Activated CD4-positive, alpha-beta T cell treated with anti-CD3 and anti-CD28 coated beads, Interleukin-2, amount 10 ng/mL, durations not matched to agents 7 days and 5 days (primary cell): ENCODE measurements at places on chromosomes 16 and 17. TPM values are rescaled to one million over a fixed set of nuclear protein-coding genes. Genes with fewer than 3 reads are reported as not detected.

DNA sequence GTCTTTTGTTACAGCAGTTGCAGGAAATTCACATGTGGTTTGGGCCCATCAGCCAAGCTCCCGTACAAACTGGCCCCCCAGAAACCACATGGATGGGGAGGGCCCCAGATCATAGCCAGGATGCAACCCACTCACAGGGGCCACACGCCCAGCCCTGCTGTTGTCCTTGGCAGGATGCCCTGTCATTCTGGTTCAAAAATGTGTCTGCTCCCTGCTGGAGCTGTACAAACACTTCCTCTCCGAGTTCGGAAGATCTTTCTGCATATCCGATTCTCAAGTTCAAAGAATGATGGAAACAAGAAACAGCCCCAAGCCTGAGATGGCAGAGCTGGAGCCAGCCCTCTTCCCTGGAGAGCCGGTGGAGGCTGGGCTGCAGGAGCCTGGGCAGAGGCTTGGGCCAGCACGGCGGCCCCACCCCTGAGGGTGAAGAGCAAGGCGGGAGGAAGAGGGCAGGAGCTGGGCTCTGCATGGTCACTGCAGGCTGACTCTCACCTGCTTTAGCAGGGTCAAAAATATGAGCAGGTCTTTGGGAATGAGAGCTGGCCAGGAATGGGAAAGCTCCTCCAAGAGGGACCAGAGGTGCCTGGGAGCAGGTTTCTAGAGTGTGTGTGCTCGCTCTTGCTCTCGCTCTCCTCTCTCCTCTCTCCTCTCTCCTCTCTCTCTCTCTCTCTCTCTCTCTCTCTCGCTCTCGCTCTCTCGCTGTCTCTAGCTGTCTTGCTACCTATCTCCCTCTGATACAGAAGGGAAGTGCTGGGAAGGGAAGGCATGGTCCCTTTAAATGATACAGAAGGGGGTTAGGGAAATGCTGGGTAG, 34.7 kb upstream of the ENPP7 start:
- H3K36me3 ChIP-seq = no peaks in the 10 kb centered on the region
- H3K27ac ChIP-seq = no peak overlapping the region
- no peak for DNase-seq
- H3K4me1 ChIP-seq = no peaks in the 10 kb centered on the region

DNA sequence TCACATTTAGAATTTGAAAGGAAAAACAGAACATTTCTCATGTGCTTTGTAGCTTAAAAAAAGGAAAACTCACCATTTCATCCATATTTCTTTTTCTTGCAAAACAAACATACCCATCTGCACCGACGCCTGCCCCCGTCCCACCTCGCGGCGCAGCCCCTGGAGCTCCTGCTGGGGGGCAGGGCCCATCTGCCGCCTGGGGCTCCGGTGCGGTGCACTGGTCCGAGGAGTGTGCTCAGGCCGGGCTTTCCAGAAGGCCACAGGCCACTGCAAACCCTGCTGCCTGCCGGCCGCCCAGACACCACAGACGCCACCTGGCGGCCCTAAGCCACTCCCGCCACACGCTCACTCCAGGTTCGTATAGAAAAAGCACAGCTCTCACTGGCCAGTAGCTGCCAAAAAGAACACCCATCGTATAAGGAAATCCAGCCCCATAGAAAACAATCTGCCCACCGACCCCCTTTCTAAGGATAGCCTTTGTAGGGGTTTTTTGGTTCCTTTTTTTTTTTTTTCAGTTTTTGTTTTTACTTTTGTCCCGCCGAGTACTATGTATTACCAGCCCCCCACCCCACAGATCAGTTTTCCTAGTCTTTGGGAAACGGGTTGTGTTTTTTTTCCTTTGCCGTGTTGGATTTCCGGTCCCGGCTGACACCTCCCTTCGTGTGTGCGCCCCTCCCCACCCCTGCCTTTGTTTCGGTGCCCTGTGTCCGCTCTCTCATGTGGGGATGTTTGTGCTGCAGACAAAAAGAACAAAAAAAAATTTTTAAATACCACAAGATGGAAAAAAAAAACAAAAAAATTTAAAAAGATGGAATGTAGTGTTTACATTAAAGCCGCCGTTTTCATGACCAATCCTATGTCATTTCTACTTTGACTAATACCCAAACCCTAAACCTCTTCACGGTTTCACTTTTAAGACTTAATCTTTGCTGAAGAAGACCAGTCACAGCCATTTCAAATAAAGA, 68.8 kb downstream of the AMFR start:
- peaks cover 2% of the 10 kb centered on the region for H3K36me3 ChIP-seq
- peak overlapping the region; percentile 75 for H3K4me3 ChIP-seq
- DNase-seq = peak; percentile 57
- H3K27me3 ChIP-seq = no peaks in the 10 kb centered on the region
- H3K4me1 ChIP-seq = peaks cover 45% of the 10 kb centered on the region
- H3K27ac ChIP-seq = peak overlapping the region; percentile 96

- peaks cover 40% of the 10 kb centered on the region for H3K27me3 ChIP-seq
- H3K4me3 ChIP-seq = peak overlapping the region; percentile 45
- no peaks in the 10 kb centered on the region for H3K36me3 ChIP-seq
- peaks cover 9% of the 10 kb centered on the region for H3K4me1 ChIP-seq
- H3K27ac ChIP-seq = no peak overlapping the region
Measured at GRCh38 chr17:54899721-54900456, 763 bp upstream of the TOM1L1 start.

DNA sequence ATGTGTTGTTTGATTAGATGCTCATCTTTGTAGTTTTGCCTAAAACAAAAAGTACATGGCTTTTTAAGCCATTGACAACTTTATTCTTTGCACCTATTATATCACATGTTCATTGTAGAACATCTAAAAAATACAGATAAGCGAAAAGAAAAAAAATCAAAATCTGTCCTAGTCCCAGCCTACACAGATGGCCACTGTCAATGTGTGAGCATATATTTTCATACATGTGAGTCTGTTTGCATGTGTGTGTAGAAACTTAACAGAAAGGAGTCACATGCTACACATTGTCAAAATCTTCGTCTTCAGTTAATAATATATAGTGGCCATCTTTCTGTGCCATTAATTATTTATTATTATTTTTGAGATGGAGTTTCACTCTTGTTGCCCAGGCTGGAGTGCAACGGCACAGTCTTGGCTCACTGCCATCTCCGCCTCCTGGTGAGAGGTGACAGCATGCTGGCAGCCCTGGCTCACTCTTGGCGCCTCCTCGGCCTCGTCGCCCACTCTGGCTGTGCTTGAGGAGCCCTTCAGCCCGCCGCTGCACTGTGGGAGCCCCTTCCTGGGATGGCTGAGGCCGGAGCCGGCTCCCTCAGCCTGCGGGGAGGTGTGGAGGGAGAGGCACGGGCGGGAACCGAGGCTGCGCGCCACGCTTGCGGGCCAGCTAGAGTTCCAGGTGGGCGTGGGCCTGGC, 68.5 kb upstream of the AMZ2 start:
- no peak overlapping the region for H3K27ac ChIP-seq
- H3K27me3 ChIP-seq = no peaks in the 10 kb centered on the region
- H3K4me1 ChIP-seq = peaks cover 48% of the 10 kb centered on the region

- H3K4me3 ChIP-seq = peak overlapping the region; percentile 78
- no peak for DNase-seq
- peaks cover 17% of the 10 kb centered on the region for H3K4me1 ChIP-seq
- H3K36me3 ChIP-seq = peaks cover 4% of the 10 kb centered on the region
Measured at GRCh38 chr17:16652847-16653366, 743 bp downstream of the ZNF624 start.

DNA sequence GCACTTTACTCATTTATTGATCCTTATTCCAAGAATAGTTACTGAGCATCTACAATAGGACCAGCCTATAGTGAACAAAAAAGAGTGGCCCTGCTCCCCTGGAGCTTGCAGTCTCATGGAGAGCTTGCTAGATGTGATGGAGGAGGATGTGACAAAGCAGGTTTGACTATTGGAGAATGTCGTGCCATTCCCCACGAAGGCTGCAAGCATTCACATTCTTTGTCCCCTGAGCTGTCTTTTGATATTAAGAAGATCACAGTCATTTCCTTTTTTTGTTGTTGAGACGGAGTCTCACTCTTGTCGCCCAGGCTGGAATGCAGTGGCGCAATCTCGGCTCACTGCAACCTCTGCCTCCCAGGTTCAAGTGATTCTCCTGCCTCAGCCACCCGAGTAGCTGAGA, 115.0 kb upstream of the ADAMTS18 start:
- no peaks in the 10 kb centered on the region for H3K4me1 ChIP-seq
- H3K27ac ChIP-seq = no peak overlapping the region
- no peak for DNase-seq
- no peak overlapping the region for H3K4me3 ChIP-seq

Gene TNK1
- total RNA-seq = 1.5 TPM

Gene TBC1D28
- not detected for total RNA-seq

DNA sequence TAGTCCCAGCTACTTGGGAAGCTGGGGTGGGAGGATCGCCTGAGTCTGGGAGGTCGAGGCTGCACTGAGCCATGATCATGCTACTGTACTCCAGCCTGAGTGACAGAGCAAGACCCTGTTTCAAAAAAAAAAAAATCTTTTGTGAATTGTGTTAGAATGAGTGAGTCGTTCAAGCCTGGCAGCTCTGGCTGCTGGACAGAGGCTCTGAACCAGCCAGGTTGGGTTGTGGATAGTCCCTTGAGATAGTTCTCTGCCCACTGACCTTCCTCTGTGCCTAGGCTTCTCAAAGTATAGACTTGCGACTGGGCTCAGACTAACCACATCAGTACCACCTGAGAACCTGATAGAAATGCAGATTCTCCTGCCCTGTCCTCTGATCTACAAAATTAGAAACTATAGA, 2.2 kb upstream of the KSR1 start:
- H3K4me1 ChIP-seq = peaks cover 34% of the 10 kb centered on the region
- no peak for DNase-seq
- H3K27me3 ChIP-seq = peaks cover 2% of the 10 kb centered on the region
- H3K4me3 ChIP-seq = no peak overlapping the region

GRCh38 chr17:78979780-78980623, at the start of gene LGALS3BP:
LGALS3BP (minus strand) TSS chr17:78979923; CDS start chr17:78977191, 2,732 bp downstream.
- peaks cover 28% of the 10 kb centered on the region for H3K4me1 ChIP-seq
- H3K27ac ChIP-seq = peak within 1 kb of the TSS; percentile 95
- peaks cover 8% of the 10 kb centered on the region for H3K36me3 ChIP-seq
- H3K27me3 ChIP-seq = no peaks in the 10 kb centered on the region
- peak; percentile 68 for DNase-seq

Gene HOXB7
- total RNA-seq = 0.30 TPM

GRCh38 chr16:82758904-82759303, 132.1 kb downstream of the CDH13 start:
- peaks cover 12% of the 10 kb centered on the region for H3K27me3 ChIP-seq
- H3K36me3 ChIP-seq = no peaks in the 10 kb centered on the region
- DNase-seq = no peak
- no peak overlapping the region for H3K4me3 ChIP-seq

DNA sequence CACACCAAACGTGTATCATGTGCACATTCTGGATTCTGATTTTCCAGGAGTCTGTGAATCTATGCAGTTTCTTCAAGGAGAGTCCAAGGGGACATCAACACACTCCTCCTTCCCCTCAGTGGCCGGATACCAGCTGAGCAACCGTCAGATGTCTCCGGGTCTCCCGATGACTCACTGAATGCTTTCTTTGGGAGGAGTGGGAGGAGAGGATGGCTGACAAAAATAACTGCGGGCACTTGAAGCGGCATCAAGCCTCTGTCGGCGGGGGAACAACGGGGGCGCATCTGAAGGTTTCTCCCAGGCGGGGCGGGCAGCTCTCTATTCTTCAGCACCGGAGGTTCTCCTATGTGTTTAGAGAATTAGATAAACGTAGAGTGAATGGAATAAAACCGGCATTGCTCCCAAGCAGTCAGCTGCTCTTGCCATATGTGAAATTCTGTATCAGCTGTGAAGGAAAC, 24.6 kb upstream of the LRRC75A start:
- DNase-seq = no peak
- H3K27ac ChIP-seq = no peak overlapping the region
- H3K4me1 ChIP-seq = peaks cover 26% of the 10 kb centered on the region
- peaks cover 26% of the 10 kb centered on the region for H3K27me3 ChIP-seq
- no peak overlapping the region for H3K4me3 ChIP-seq

Gene RGS9
- total RNA-seq = 6.3 TPM

- H3K4me1 ChIP-seq = no peaks in the 10 kb centered on the region
- no peak overlapping the region for H3K27ac ChIP-seq
- H3K27me3 ChIP-seq = no peaks in the 10 kb centered on the region
- H3K36me3 ChIP-seq = no peaks in the 10 kb centered on the region
- H3K4me3 ChIP-seq = no peak overlapping the region
Measured at GRCh38 chr17:32859857-32860525, 16.9 kb downstream of the MYO1D start.

DNA sequence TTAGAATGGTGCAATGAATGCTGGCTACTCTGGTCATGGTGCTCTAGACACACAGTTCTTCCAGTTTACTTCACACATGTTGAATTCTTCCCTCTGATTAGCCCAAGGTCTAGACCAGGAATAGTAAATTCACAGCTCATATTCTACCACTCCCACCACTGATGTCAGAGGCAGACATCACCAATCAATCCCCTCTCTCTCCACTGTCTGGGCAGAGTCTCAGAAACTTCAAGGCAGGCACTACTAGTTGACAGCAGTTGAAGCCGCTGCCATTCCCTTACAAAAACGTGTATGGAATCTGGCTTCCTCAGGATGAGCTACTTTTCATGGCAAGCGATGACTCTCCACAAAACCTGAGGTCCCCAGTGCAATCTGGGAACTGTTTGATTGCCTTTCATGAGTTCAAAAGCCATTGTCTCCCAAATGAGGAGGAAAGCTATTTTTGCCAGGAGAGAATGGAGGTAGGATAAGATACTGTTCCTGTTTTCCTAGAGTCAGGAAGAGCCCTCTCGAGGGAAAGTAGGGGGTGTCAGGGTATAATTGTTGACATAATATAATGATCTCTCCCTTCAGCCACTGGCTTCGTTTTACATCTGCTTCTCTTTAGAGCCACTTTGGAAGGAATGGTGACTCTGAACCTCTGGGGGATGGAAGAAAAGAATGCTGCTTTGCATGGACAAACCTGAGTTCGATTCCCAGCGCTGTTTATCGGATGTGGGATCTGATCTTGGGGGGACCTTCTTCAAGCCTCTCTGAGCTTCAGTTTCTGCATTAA, 90.0 kb downstream of the FOXL1 start:
- peaks cover 29% of the 10 kb centered on the region for H3K4me1 ChIP-seq
- no peaks in the 10 kb centered on the region for H3K36me3 ChIP-seq
- no peak overlapping the region for H3K4me3 ChIP-seq
- H3K27ac ChIP-seq = no peak overlapping the region

DNA sequence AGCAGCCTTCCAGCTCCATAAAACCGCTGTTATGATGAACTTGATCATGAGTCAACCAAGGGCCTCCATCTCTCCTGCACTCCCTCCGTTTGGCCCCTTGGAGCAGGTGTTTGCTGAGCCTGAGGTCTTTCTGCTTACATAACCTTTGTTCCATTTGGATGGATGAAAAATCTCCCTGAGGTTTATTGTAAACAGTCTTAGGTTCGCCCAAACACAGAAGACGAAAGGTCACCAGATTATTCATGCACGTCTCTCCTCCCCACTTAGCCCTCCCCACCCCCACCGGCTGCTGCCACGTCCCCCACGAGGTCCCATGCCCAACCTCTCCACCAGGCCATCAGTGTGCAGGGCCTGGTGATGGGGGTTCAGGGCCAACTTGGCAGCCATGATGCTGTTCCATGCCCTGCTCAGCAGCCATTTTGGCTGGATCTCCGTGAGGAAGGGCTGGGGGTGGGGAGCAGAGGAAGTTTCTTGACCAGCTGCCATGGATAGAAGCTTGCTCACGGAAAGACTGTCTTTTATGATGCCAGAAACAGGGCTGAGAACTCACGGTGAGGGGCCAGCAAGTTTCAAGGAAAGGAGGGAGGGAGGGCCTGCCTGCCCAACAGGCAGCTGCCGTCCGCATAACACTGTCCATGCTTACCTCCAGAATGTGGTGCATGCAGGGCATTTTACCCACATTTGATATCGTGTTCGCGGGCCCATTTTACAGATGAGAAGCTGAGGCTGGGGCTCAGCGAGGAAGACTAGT, 47.8 kb upstream of the FOXF1 start:
- H3K4me3 ChIP-seq = no peak overlapping the region
- no peak for DNase-seq
- no peaks in the 10 kb centered on the region for H3K27me3 ChIP-seq
- H3K4me1 ChIP-seq = no peaks in the 10 kb centered on the region

Gene OR1F1
- total RNA-seq = not detected

Gene PDK2
- 31.3 TPM for total RNA-seq
